ENCODE measurements at places on chromosomes 3 and 15.

DNA sequence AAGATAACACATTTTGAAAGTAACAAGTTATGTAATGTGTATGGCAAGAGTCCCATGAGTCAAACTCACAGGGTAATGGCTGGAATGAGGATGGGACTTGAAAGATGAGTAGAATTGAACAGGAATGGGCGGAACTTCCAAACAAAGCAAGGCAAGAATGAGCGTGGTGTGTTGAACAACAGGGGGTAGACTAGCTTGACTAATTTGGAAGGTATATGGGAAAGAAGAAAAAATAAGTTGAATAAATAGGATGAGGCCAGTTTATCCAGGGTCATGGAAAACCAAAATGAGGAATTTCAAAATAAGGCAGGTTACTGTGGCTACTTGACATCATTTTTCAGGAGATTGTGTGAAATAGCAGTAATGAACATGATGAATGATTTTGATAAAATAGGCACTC, 2.5 kb upstream of the DPH6 start:
- no peak for DNase-seq

DNA sequence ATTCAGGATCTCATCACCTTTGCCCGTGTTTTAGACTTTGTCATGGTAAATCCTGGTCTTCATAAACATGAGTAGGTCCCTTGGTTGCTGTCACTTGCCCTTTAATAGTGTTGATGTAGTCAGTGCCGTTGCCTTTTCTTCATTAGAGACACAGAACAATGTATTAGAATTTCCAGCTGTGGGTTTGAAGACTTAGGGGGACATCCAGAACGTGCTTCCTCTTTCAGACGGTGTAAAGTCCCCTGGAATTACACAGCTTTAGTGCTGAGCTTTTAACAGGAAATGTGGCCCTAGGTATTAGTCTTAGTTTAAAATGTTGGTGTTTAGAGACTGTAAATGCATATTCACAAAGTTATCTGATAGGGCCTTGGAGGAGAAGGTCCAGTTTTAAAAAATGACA, 8.8 kb upstream of the LRCH3 start:
- DNase-seq, result no peak

DNA sequence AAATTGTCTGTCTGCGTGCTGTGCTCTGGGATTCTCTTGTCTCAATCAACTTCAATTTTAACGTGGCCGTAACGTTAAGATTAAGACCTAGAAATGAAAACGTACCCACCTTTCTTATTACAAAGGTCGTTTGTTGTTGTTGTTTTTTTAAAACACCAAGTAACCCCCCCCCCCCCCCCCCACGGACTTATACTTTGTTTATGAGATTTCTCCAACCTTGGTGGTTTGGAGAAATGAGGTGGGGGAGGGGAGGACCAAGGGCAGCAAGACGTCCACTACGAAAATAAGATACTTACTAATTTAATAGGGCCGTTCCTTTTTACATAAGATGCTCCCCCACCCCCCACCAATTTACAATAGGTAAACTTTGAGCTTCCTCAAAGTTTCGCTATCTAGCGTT, 244.4 kb upstream of the TOPAZ1 start:
- no peak for DNase-seq

- DNase-seq, result no peak
Observed at GRCh38 chr3:194541483-194541882, 54.7 kb upstream of the ATP13A3 start.

- DNase-seq, result no peak
Observed at GRCh38 chr3:177251755-177252154, 54.5 kb upstream of the TBL1XR1 start.

DNA sequence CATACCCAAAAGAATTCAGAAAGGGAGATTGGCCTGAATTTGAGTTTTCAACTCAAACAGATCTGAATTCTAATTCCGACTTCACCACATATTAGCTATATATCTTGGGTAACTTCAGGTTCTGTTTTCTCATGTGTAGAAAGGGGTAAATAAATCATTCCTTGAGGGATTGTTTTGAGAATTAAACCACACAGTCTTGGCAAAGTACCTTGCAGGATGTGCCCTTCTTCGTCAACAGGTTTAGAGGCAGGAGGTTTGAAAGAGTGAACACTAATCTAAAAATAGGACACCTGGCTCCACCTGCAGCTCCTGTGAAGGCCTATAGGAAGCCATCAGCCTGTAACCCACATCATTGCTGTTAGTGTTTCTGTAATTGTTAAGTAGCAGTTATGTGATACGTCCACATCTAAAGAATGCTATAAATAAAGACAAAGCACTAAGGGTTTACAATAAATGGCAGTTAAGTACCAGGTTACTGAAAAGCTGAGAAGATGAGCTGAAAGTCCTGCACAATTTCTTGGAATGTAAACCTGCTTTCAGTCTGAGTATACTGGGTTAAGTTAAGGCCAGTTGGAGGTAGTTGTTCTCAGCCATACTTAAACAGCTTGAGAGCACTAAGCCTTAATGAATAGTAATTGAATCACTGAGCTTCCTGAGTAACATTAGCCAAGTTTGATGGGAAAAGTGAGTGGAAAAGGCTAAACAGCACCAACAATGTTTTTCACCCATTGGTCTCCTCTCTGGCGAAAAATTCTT, 6.0 kb downstream of the CCDC80 start:
- no peak for DNase-seq

DNA sequence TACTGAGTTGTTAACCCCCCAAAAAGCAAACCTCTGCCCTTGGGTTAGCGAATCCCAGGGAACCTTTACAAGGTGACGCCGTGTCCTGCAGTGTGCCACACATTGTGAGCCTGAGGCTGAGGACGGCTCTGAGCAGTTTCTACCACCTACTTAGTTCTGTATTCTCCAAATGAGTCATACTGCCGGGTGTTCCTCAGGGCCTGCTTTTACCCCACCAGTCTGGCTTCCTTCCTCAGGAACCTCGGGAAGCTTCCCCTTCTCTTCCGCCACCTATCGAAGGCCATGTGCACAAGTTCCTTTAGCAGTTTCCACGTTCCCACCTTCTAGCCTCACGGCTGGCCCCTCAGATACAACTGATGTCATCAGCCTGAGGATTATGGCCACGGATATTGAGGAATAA, 384.0 kb upstream of the TPM1 start:
- DNase-seq, result no peak

GRCh38 chr3:4766263-4766662, 213.0 kb upstream of the BHLHE40 start:
- DNase-seq, result no peak

DNA sequence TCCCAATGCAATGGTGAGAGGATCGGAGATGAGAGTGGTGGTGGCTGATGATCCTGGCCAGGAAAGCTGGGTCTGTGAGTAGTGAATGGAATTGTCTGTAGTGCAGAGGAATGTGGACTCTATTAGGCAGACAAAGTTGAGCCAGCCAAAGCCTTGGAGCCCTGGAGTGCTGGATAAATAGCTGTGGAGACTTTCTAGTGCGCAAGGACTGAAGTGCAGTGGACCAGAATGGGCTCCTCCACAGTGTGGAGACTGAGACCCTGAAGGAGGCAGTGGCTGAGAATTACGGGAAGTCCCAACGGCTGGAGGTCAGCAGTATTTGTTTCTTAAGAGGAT, 874 bp downstream of the ZNF662 start:
- DNase-seq, result no peak

DNA sequence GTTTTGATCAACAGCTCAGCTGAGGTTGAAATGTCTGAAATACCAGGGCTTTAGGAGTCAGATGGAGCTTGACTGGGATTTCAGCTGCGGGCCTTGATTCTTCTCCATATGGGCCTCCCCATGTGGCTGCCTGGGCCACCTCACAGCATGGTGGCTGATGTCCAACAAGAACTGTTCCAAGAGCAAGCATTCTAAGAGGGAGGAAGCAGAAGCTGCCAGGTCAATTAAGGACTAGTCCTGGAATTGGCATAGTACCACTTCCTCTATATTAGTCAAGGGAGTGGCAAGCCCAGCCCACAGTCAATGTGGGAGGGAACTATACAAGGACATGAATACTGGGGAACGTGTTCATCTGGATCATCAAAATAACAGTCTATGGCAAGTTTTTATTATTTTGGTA, 181.7 kb upstream of the ANKRD28 start:
- DNase-seq, result no peak

GRCh38 chr3:171770689-171771620, 39.3 kb downstream of the PLD1 start:
- no peak for DNase-seq

All from activated T-cell treated with anti-CD3 and anti-CD28 coated beads, Interleukin-2, amount 50 U/mL, for 4 hours (primary cell).